ENCODE measurements at places on chromosomes 7 and 10.
A peak's percentile ranks its signal among the peaks of the same experiment; 100 is the strongest.

DNA sequence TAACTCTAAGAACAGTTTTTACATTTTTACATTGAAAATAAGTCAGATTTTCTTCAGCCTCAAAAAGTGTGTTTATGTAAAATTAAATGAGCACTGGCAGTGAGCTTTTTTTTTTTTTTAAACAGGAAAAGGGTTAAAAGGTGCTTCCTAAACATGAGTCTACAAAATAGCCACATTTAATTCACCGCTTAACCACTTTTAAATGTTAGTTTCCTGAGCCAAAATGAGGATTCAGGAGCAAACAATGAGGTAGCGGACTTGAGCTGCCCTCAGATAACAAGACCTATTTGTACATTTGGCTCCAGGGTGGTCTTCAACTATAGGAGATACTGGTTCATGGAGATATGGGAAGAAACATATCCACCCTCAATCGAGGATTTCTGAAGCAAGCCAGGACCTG is 22.8 kb downstream of the AKR1C3 start:
- DNase-seq, result no peak

- no peak for DNase-seq
Observed at GRCh38 chr7:81515009-81515408, 254.8 kb downstream of the HGF start.

DNA sequence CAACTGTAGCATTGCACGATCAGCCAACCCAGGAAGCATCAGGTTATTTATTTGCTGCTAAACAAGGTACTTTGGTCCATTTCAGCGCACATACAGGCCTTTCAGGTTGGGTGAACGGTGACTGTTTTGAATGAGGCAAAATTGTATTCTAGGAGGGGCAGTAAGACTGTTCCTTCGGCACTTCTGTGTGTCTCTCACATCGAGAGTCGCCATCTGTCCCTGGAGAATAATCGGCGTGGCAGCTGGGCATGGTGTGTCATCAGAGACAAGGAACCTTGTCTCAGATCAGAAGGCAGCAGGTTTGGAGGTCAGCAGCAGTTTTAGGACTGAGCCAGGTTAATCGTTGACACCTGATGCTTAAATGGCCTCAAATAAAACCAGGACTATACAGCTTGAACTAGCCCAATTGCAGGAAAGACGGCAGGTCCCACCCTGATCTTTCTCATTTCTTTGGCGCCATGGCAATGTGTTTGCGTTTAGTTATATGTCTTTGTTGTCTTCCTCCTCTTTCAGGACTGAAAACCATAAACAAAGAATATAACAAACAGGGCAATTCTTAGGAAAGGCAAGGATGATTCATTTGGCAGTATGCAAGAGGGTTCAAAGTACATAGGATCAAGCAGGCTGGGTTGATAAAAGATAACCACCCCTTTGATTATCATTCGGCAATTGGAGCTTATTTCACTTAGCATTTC is 92.0 kb upstream of the PRR15 start:
- DNase-seq, result no peak

DNA sequence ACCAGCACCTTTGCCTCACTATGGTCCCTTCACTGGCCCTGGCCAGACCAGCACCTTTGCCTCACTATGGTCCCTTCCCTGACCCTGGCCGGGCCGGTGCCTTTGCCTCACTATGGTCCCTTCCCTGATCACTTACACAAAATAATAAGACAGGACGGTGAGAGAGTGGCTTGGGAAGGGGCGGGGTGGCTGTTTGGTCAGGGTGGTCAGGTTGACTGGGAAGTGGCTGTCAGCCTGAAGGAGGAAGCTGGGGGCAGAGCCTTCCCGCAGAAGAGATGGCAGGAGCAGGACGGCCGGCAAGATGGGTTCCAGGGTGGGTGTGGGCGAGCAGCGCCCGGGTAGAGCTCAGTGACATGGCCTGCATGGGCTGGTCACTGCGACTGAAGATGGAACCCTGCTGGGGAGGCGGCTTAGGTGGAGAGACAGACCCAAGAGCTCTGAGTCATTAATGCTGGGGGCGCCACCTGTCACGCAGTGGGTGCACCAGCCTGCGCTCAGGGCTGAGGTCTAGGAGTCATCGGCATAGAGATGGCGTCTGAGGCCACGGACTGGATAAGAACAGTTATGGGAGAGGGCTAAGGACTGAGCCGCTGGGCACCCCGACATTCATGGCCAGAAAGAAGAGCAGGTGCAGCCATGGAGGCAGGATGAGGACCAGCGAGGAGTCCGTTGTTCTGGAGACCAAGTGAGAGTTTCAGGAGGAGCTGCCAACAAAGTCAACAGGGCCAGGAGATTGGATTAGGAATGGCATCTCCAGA is 91.8 kb downstream of the CHST15 start:
- peak; percentile 67 for DNase-seq

DNA sequence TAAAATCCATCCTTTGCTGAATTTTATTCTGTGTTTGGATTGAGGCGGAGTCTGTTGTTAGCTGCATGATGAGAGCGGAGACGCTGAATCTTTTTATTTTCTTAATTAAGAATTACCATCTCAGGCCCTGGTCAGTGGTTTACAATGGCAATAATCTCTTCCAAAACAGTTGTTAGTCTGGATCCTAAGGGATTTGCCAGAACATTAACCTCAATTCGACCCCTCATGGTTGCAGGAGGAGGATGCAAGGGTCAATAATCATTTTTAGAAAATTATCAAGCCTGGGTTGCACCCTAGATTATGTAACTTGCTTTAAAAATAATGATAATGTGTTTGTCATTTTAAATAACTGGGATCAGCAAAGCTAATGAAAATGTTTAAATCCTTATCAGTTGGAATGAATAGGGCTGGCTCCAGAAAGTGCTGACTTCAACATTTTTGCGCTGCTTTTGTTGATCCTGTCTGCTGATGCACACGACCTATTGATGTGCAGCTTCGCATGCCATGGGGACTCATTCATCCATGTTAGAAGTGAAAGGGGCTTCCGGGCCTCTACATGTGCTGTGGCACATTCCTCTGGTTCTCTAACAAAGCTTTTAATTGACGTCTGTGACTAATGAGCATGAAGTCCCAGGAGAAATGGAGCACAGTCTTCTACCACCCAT is 80.7 kb upstream of the KIAA1217 start:
- no peak for DNase-seq

- DNase-seq, result no peak
Observed at GRCh38 chr10:22630234-22631174, 83.9 kb downstream of the PIP4K2A start.

DNA sequence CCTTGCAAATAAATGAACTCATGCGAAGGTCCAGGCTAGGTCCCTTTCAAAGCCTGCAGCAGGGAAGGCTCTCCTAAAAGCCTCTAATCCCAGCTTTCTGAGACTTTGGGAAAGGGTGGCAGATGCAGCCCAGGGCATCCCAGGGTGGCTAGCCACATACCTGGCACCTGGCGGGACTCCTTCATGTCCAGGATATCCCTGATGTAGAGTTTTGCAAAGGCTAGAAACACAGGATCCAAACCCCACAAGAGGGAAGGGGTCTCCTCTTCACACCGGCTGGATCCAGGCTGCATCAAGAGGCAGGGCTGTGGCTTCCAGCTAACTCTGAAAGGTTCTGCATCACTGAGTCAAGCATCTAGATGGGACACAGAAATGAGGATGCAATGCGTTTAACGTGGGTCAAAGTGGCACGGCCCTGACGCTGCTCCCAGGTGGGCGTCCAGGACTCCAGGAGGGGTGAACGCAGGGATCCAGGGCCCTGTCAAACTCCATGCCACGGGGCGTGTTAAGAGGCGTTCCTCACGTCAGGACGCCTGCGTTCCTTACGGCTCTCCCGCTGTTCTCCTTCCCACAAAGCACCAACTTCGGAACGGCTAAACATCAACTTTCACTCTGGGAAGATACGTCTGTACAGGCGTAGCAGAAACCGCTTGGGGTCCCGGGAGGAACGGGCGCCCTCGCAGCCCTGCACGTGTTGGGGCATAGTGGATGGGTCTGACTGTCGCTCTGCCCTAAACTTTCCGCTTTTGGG is 507 bp downstream of the STN1 start:
- DNase-seq, result peak; percentile 81

DNA sequence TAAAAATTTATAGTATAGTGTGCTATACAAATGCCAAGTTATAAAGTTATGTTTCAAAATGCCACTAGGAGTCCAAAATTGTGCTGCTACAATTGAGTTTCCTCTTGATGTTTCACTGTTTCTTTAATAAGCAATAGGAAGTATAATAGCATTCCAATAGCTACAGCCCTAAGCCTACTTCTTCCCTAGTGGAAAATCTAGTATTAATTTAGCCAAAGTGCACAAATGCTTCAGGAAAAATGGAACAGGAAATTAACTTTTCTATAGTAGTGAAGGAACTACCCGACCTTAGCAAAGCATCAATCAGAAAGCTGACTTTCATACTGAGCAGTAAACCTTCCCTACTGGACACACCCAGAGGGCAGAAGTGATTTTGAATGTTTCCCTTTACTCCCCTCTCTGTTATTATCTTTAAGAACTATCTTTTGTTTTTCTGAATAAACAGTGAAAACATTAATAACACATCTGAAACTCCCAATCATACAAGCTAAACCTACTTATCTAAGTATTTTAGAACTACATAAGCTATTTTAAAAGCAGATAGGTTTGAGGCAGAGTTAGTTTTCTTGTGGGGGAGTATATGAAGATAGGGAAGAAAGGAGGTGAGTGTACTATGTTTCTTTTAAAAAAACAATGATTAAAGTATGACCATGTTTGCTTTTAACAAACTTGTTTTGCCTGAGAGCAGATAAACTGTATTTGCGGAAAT is 13.7 kb downstream of the CPED1 start:
- DNase-seq, result no peak

DNA sequence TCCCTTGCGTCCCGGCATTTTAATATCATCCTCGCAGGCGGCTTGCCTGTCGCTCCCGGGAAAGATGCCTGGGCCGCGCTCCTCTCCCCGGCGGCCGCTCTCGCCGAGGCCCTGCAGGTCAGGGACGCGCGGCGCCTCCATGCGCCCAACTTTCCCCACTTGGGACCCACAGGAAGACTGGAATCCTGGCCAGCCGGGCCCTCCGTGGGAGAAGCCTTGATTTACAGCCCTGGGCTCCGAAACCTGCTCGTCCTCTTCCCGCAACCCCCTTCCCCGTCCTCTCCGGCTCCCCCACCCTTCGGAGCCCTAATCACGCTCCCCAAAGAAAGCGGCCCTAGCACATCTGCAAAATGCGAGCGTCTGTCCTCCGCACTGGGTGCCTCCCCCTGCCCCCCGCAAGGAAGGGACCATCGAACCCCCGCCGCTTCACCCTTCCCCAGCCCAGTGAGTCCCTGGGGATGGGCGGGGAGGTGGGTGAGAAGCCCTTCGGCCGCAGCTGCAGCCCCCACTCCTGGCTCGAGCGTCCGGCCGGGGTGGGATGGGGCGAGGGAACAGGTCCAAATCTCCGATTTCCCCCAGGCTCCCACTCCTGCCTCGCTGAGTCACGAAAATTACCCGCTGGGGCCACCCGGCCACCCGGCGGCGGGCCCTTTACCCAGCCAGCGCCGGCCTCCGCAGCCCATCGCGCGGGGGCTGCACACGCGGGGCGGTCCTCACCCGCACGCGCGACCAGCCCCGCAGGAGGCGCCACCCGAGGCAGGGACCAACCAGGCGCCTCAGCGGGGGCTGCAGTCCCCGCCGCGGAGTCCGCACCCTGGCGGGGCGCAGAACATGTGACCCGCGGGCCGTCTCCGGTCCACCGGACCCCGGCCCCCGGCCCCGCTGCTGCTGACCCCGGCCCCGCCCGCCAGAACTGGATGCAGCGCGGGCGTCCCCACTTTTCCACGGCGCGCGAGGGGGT is 695 bp downstream of the HSPA12A start:
- no peak for DNase-seq

DNA sequence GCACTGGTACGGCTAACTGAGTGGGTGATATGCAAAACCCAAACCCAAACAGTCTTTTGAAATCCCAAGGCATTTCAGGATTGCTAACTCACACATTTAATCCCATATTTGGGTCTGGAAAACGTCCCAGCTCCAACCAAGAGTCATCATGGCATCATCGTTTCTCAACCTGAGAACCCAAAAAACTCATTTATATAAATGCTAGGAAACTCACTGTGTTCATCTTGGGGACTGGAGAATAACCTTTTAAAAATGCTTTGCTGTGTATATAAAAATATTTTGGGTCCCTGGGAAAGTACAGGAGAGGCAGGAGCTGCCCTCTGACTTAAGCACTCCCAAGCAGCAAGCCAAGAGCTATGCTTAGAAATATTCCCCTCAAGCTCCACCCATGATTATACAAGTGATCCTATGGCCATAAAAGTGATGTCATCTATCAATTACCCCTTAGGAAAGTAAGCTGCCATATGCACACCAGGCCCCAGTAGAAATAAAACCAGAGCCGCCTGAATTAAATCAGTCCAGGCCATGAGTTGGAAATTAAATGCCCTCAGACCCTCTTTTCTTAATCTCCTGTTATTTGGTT is 352.1 kb downstream of the FRMD4A start:
- no peak for DNase-seq
